ENCODE measurements at places on chromosomes 2 and 18. TPM values are rescaled to one million over a fixed set of nuclear protein-coding genes. Genes with fewer than 3 reads are reported as not detected.

DNA sequence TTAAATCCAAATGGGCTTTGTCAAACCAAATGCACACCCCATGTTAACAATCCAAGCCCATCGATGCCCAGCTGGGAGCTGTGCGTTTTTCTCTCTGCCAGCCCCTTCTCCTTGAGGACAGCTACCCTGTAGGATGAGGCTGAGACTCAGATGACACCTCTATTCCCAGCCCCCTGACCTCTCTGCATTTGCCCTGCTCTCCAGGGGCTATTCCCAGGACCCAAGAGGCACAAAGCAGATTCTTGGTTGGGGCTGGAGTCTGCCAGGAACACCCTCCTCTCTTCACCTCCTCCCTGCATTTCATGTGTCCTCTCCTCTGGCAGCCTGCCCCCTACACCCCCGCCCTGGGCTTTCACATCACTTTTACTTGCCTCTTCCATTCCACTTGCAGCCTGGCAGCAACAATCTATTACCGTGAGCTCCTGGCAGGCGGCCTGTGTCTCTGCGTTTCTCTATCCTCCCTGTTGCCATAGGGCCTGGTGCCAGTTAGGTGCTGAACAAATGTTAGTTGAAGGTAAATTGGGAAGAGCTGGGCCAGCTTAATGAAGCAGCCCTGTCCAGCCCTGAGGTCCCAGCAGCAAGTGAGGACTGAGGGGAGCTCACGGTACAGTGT lies 51.8 kb downstream of the ADD2 start:
- peaks cover 50% of the 10 kb centered on the region for H3K27me3 ChIP-seq
- H3K27ac ChIP-seq: no peak overlapping the region
- no peak overlapping the region for H3K4me3 ChIP-seq
- no peaks in the 10 kb centered on the region for H3K36me3 ChIP-seq

GRCh38 chr2:11710210-11710609 lies 36.2 kb upstream of the LPIN1 start:
- H3K27ac ChIP-seq: no peak overlapping the region
- H3K4me3 ChIP-seq: no peak overlapping the region
- H3K36me3 ChIP-seq: peaks cover 10% of the 10 kb centered on the region
- DNase-seq: peak; percentile 72

GRCh38 chr18:54888933-54889332 lies 60.7 kb downstream of the RAB27B start:
- no peak overlapping the region for H3K4me3 ChIP-seq
- H3K27me3 ChIP-seq: no peaks in the 10 kb centered on the region
- no peak overlapping the region for H3K27ac ChIP-seq
- peak; percentile 65 for DNase-seq
- H3K36me3 ChIP-seq: no peaks in the 10 kb centered on the region

DNA sequence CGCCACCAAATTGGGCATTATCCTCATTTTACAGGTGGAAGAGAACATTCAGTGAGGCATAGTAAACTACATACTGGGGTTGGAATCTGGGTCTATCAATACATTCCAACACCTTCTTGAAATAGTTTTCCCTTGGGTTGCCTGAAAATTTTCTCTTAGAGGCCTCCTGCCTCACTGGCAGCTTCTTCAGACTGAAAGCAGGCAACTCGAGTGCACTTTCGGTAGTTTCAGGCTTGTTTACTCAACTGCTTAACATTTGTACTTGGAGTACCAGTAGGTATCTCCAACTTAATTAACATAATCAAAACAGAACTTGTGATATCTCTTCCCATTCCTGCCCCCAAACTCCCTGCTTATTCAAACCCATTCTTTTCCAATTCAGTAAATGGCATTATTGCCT lies 36.2 kb upstream of the C2orf74 start:
- H3K27ac ChIP-seq: no peak overlapping the region
- peaks cover 10% of the 10 kb centered on the region for H3K36me3 ChIP-seq
- H3K4me3 ChIP-seq: no peak overlapping the region
- H3K4me1 ChIP-seq: no peaks in the 10 kb centered on the region
- DNase-seq: no peak
- no peaks in the 10 kb centered on the region for H3K27me3 ChIP-seq

DNA sequence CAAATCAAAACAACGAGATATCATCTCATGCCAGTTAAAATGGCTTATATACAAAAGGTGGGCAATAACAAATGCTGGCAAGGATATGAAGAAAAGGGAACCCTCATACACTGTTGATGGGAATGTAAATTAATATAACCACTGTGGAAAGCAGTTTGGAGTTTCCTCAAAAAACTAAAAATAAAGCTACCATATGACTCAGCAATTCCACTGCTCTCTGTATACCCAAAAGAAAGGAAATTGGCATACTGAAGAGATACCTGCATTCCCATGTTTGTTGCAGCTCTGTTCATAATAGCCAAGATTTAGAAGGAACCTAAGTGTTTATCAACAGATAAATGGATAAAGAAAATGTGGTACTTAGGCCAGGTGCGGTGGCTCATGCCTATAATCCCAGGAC lies 124.8 kb downstream of the MSTN start:
- peak overlapping the region; percentile 9 for H3K27ac ChIP-seq
- H3K27me3 ChIP-seq: no peaks in the 10 kb centered on the region
- peaks cover 51% of the 10 kb centered on the region for H3K36me3 ChIP-seq
- H3K4me1 ChIP-seq: peaks cover 55% of the 10 kb centered on the region
- H3K4me3 ChIP-seq: no peak overlapping the region
- DNase-seq: no peak

GRCh38 chr2:46202987-46203386 lies 94.2 kb upstream of the EPAS1 start:
- no peaks in the 10 kb centered on the region for H3K27me3 ChIP-seq
- H3K4me3 ChIP-seq: no peak overlapping the region
- H3K4me1 ChIP-seq: peaks cover 11% of the 10 kb centered on the region
- H3K27ac ChIP-seq: no peak overlapping the region
- peaks cover 9% of the 10 kb centered on the region for H3K36me3 ChIP-seq

AQP12B gene
- not detected for total RNA-seq

DYSF gene
- total RNA-seq: 0.14 TPM

SH2D6 gene
- 0.31 TPM for total RNA-seq

- H3K4me1 ChIP-seq: no peaks in the 10 kb centered on the region
- peaks cover 11% of the 10 kb centered on the region for H3K36me3 ChIP-seq
- H3K27ac ChIP-seq: no peak overlapping the region
- no peak overlapping the region for H3K4me3 ChIP-seq
- DNase-seq: no peak
- no peaks in the 10 kb centered on the region for H3K27me3 ChIP-seq
Observed at GRCh38 chr2:423479-423878, 135.6 kb upstream of the ALKAL2 start.

GRCh38 chr2:55811048-55811447 lies 112.5 kb downstream of the EFEMP1 start:
- DNase-seq: no peak
- H3K36me3 ChIP-seq: no peaks in the 10 kb centered on the region
- H3K27me3 ChIP-seq: peaks cover 3% of the 10 kb centered on the region
- no peak overlapping the region for H3K4me3 ChIP-seq

KLHL29 gene
- 8.7 TPM for total RNA-seq

GRCh38 chr2:39133215-39133851 lies 12.5 kb upstream of the SOS1 start:
- H3K27ac ChIP-seq: no peak overlapping the region
- H3K36me3 ChIP-seq: no peaks in the 10 kb centered on the region
- DNase-seq: no peak
- H3K4me1 ChIP-seq: peaks cover 10% of the 10 kb centered on the region
- H3K4me3 ChIP-seq: no peak overlapping the region

ST8SIA5 gene
- total RNA-seq: not detected

GRCh38 chr2:230589497-230590015 lies 123.1 kb upstream of the CAB39 start:
- no peak for DNase-seq
- H3K4me3 ChIP-seq: no peak overlapping the region
- H3K4me1 ChIP-seq: peaks cover 17% of the 10 kb centered on the region
- H3K36me3 ChIP-seq: no peaks in the 10 kb centered on the region
- H3K27me3 ChIP-seq: peaks cover 12% of the 10 kb centered on the region
- no peak overlapping the region for H3K27ac ChIP-seq

DNA sequence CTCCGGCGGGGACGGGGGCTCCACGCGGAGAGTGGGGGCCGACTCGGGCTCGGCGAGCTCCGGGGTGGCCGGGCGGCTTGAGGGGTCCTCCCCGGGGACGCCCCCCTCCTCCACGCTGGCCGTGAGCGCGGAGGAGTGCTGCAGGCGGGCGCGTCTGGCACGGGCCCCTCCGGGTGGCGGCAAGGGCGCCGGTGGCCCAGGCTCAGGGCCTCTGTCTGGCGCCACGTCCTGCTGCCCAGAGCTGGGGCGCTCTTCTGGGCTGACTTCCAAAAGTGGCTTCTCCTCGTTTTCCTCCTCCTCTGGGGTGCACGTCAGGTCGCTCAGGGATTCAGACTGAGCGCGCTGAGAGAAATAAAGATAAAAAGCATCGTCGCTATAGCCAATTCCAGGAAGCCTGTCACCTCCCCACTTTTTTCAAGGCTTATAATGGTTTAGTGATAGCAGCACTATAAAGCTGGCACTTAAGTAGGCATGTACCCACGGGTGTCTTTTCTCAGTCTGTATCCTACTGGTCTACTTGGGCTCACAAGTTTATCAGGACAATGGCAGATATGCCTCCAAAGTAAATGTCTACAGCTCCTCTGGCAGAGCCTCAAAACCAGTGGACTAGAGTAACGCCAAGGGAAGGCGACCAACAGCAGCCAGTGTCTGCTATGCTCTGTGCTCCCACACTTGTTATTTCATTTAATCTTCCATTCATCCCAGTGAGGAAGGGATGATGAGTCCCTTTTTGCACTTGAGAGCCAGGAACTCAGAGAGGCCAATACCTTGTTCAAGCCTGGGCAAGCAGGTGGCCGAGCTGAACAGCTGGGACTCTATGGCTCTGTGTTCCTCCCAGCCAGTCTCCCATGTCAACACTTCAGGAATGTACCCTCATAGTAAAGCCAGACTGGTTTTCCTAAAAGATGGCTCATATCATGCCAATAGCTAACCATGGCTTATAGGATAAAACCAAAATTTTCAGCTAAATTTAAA lies 92.6 kb upstream of the MGAT4A start:
- no peak overlapping the region for H3K4me3 ChIP-seq
- H3K27ac ChIP-seq: no peak overlapping the region
- H3K27me3 ChIP-seq: peaks cover 37% of the 10 kb centered on the region
- peaks cover 4% of the 10 kb centered on the region for H3K36me3 ChIP-seq

DNA sequence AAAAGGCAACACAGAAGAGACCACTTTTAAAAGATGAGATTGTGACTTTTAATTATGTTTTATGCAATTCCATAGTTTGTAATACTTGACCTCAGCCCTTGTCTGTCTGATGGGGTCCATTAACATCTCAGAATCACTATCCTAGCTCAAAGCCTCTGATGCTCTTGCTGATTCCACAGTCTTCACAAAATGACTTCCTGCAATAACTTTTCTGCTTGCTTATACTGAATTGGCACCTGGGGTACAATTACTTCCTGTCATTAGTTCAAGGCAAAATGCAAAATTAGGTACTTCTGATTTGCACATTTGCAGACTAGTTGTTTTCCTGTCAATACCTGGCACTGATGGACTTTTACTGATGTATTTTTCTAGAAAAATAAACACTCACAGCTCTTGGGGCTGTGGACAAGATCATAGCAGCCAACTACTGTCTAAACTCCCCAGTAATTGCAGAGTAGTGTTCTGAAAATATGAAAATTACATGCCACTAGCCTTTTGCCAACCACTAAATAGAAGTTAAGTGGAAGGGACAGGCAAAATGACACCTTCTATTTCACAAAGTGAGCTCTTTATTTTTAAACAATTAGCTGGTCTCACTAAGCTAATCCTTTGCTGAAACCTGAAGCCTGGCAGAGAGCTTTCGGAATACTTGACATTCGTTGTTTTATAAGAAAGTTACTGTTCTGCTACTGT lies 129.1 kb downstream of the PIEZO2 start:
- no peaks in the 10 kb centered on the region for H3K36me3 ChIP-seq
- no peak overlapping the region for H3K4me3 ChIP-seq
- no peaks in the 10 kb centered on the region for H3K4me1 ChIP-seq
- no peak overlapping the region for H3K27ac ChIP-seq

GRCh38 chr2:184730288-184730687 lies 132.0 kb downstream of the ZNF804A start:
- no peak for DNase-seq
- no peaks in the 10 kb centered on the region for H3K27me3 ChIP-seq
- H3K36me3 ChIP-seq: no peaks in the 10 kb centered on the region
- H3K27ac ChIP-seq: no peak overlapping the region
- H3K4me1 ChIP-seq: no peaks in the 10 kb centered on the region

DNA sequence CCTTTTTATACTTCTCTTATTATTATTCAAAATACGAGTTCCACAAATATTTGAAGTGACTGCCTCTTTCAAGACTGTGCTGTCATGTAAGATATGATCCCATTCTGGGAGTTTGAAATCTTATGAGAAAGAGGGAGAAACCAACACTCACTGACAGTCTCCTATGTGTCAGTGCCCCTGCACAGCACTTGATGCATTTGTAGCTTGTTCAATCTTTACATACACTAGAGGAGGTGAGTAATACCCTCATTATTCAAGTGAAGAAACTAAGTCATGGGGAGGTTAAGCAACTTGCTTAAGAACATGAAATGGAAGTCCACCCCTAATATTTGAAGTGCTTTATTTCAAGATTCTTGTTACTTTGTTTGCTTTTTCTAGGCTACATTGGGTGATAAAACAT lies 459.5 kb upstream of the FANCL start:
- H3K27ac ChIP-seq: no peak overlapping the region
- no peaks in the 10 kb centered on the region for H3K4me1 ChIP-seq
- no peak overlapping the region for H3K4me3 ChIP-seq
- H3K36me3 ChIP-seq: no peaks in the 10 kb centered on the region

GRCh38 chr18:49837889-49838288 lies 24.6 kb upstream of the ACAA2 start:
- no peaks in the 10 kb centered on the region for H3K36me3 ChIP-seq
- peaks cover 31% of the 10 kb centered on the region for H3K4me1 ChIP-seq
- no peak overlapping the region for H3K27ac ChIP-seq
- no peaks in the 10 kb centered on the region for H3K27me3 ChIP-seq

- no peaks in the 10 kb centered on the region for H3K27me3 ChIP-seq
- no peak for DNase-seq
- peaks cover 27% of the 10 kb centered on the region for H3K36me3 ChIP-seq
- peaks cover 64% of the 10 kb centered on the region for H3K4me1 ChIP-seq
Observed at GRCh38 chr18:9716780-9717563, 8.9 kb downstream of the RAB31 start.

SKOR2 gene
- not detected for total RNA-seq

DNA sequence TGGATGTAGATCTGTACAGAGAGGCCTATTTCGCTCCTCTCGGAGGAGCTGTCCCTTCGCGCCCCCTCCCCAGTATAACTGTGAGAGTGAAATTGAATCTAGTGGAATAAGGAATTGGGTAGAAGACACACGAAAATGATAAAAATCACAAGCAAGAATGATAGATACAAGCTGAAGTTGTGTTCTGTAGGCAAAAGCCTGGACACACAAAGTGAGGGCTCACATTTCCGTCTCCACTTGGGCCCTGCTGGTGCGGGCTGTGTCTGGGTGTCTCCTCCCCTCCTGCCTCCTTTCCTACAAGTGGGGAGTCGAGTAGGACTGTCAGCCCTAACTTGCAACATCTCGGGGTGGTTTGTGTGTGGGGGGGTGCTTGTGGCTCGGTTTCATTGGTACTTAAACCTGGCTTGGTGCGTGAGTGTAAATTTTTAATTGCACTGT lies 457 bp upstream of the SP9 start:
- H3K4me1 ChIP-seq: peaks cover 12% of the 10 kb centered on the region
- no peak for DNase-seq
- H3K27me3 ChIP-seq: peaks cover 73% of the 10 kb centered on the region
- H3K36me3 ChIP-seq: peaks cover 4% of the 10 kb centered on the region
- H3K27ac ChIP-seq: no peak overlapping the region

- H3K27me3 ChIP-seq: peaks cover 1% of the 10 kb centered on the region
- H3K4me1 ChIP-seq: peaks cover 12% of the 10 kb centered on the region
- no peaks in the 10 kb centered on the region for H3K36me3 ChIP-seq
- no peak overlapping the region for H3K27ac ChIP-seq
Observed at GRCh38 chr18:11114653-11115052, 34.7 kb downstream of the PIEZO2 start.

GRCh38 chr2:201070948-201071478 lies 458 bp downstream of the HYCC2 start:
- H3K36me3 ChIP-seq: peaks cover 14% of the 10 kb centered on the region
- peaks cover 33% of the 10 kb centered on the region for H3K4me1 ChIP-seq
- H3K4me3 ChIP-seq: peak overlapping the region; percentile 97
- DNase-seq: no peak
- no peaks in the 10 kb centered on the region for H3K27me3 ChIP-seq

Measured in HFFc6 (cell line).